Activated T-helper 17 cell treated with anti-CD3 and anti-CD28 coated beads, Interleukin-2, amount 50 U/mL, for 72 hours (primary cell): ENCODE measurements at places on chromosomes 1 and 21.

DNA sequence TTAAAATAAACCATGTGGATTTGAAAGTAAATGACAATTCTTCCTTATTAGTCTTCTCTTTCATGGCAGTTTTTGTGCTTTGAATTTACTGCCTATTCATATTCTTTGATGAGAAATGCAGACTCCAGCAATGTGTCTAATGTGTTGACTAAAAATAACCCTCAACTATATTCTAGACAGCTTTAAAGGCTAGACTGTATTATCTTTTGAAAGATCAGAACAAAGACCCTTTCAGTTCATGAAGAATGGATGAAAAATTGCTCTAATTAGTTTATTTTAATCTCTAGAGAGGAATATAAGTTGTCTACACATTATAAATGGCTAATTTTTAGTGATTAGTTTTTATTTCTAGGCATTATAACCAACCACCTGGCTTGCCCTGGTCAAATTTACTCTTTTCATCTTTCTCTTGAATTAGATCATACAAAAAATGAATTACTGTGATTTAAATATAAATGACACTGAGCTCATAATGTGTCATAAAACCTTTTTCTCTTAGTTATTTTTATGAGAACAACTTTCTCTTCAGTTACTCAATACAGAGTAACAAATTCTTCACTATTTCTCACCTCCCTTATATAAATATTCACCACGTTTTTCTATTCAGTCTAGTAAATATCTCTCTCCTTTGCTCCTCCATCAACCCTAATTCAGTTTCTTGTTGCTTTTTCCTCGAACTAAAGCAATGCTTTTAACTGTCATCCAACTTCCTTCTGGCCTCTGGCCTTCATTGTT lies 428.5 kb upstream of the TMPRSS15 start:
- ATAC-seq, result no peak
- no peak overlapping the region for H3K27ac ChIP-seq
- H3K36me3 ChIP-seq, result no peaks in the 10 kb centered on the region
- H3K27me3 ChIP-seq, result no peaks in the 10 kb centered on the region

- no peaks in the 10 kb centered on the region for H3K4me1 ChIP-seq
- peaks cover 18% of the 10 kb centered on the region for H3K27me3 ChIP-seq
- ATAC-seq, result no peak
These were observed 54.1 kb downstream of the C8A start for GRCh38 chr1:56908619-56909221.

GRCh38 chr1:26607186-26607585 lies 77.6 kb downstream of the RPS6KA1 start:
- H3K27me3 ChIP-seq, result peaks cover 4% of the 10 kb centered on the region
- no peaks in the 10 kb centered on the region for H3K4me1 ChIP-seq
- ATAC-seq, result no peak
- H3K36me3 ChIP-seq, result no peaks in the 10 kb centered on the region

- H3K27me3 ChIP-seq, result no peaks in the 10 kb centered on the region
- H3K27ac ChIP-seq, result peak overlapping the region; percentile 59
- peaks cover 66% of the 10 kb centered on the region for H3K4me1 ChIP-seq
- peak overlapping the region; percentile 70 for H3K4me3 ChIP-seq
These were observed 16.0 kb downstream of the ZBTB17 start for GRCh38 chr1:15959827-15960446.

DNA sequence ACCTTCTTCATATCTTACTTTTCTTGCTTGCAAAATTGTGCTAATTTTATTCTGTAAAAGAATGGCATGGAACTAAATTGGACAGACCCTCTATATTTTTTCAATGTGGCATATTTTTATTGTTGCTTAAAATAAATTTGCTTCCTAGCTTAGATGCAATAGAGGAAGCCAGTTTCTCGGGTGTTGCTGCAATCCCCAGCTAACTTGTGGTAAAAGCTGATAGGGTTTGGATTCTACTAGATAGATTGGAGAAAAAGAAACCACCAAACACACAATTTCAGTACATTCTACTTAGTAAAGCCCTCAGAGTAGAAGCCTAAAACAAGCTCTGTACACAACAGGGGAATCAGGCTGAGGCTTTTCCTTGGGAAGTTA lies 49.5 kb upstream of the GCLM start:
- H3K27me3 ChIP-seq, result peaks cover 4% of the 10 kb centered on the region
- no peak for ATAC-seq
- no peaks in the 10 kb centered on the region for H3K36me3 ChIP-seq
- H3K27ac ChIP-seq, result no peak overlapping the region

- no peaks in the 10 kb centered on the region for H3K4me1 ChIP-seq
- H3K27ac ChIP-seq, result no peak overlapping the region
- H3K4me3 ChIP-seq, result no peak overlapping the region
- no peak for ATAC-seq
- H3K27me3 ChIP-seq, result no peaks in the 10 kb centered on the region
- H3K36me3 ChIP-seq, result no peaks in the 10 kb centered on the region
These were observed 48.8 kb downstream of the DDR2 start for GRCh38 chr1:162681122-162681436.

DNA sequence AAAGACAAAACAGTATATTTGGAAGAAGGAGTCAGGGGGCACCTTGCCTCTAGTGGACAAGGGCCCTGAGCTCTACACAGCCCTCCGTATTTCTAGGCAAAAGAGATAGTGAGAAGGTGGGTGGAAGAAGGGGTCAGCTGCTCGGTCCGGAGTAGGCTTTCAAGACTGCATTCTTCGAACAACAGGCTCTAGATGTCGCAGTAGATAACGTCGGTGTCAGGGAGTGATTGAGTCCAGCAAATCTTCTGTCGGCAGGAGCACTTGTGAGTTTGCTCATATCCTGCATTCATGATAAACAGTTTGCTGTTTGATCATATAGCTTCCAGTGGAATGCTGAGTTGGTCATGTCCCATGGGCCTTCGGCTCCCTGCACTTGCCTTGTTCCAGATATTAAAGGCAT lies 36.8 kb downstream of the DIPK1A start:
- H3K36me3 ChIP-seq, result peaks cover 13% of the 10 kb centered on the region
- H3K4me3 ChIP-seq, result no peak overlapping the region
- no peak for ATAC-seq
- H3K4me1 ChIP-seq, result peaks cover 11% of the 10 kb centered on the region
- no peak overlapping the region for H3K27ac ChIP-seq
- H3K27me3 ChIP-seq, result no peaks in the 10 kb centered on the region

GRCh38 chr1:53580739-53581475 lies 121.7 kb downstream of the DMRTB1 start:
- H3K4me1 ChIP-seq, result peaks cover 5% of the 10 kb centered on the region
- ATAC-seq, result no peak
- H3K27me3 ChIP-seq, result no peaks in the 10 kb centered on the region
- H3K27ac ChIP-seq, result no peak overlapping the region
- H3K4me3 ChIP-seq, result no peak overlapping the region

DNA sequence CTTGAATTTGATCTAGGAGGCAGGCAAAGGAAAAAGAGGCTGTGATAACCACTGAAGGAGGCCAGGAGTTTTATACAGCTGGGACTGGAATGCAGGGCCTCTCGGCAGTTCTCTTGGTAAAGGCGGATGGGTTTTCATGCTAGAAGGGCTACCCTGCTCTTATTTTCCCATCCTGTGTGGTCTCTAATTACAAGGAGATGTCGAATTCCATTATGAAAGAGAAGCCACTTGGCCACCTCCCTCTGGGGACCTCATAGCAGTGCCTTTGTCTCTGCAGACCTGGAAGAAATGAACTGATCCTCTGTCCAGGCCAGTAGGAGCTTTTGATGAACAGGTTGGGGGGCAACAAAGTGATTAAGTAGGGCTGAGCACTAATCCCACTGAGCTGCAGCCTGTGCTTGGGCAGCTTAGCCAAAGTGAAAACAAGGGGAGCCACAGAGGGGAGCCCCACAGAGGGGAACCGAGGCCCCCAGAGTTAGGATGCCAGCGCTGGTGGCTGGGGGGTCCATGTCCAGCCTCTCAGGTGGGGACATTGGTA lies 42.2 kb upstream of the BCAR3 start:
- no peaks in the 10 kb centered on the region for H3K27me3 ChIP-seq
- H3K27ac ChIP-seq, result no peak overlapping the region
- no peaks in the 10 kb centered on the region for H3K36me3 ChIP-seq
- H3K4me1 ChIP-seq, result no peaks in the 10 kb centered on the region
- no peak for ATAC-seq
- H3K4me3 ChIP-seq, result no peak overlapping the region

GRCh38 chr1:54984131-54984842 lies 3.9 kb downstream of the TMEM61 start:
- H3K27ac ChIP-seq, result no peak overlapping the region
- no peak for ATAC-seq
- peaks cover 19% of the 10 kb centered on the region for H3K27me3 ChIP-seq
- H3K36me3 ChIP-seq, result no peaks in the 10 kb centered on the region

DNA sequence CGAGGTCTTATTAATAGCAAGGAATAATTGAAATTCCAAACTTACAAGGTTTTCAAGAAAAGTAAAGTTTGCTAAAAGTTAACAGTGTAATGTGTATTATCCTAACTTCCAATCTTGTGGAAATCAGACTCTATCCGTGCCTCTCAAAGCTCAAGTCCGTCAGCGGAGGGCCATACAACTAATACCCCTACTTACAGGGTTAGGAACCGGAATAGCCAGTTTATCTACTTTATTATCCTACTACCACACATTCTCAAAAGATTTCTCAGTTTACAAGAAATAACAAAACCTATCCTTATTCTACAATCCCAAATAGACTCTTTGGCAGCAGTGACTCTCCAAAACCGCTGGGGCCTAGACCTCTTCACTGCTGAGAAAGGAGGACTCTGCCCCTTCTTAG lies 457.8 kb downstream of the PTPRC start:
- H3K27ac ChIP-seq, result no peak overlapping the region
- no peaks in the 10 kb centered on the region for H3K27me3 ChIP-seq
- H3K36me3 ChIP-seq, result no peaks in the 10 kb centered on the region
- ATAC-seq, result no peak
- H3K4me1 ChIP-seq, result no peaks in the 10 kb centered on the region
- no peak overlapping the region for H3K4me3 ChIP-seq

GRCh38 chr1:20760322-20760721 lies 26.8 kb downstream of the HP1BP3 start:
- H3K27me3 ChIP-seq, result no peaks in the 10 kb centered on the region
- peaks cover 3% of the 10 kb centered on the region for H3K4me1 ChIP-seq
- H3K27ac ChIP-seq, result no peak overlapping the region
- no peak for ATAC-seq

GRCh38 chr1:164719676-164720439 lies 160.9 kb downstream of the PBX1 start:
- no peaks in the 10 kb centered on the region for H3K4me1 ChIP-seq
- H3K4me3 ChIP-seq, result no peak overlapping the region
- no peaks in the 10 kb centered on the region for H3K27me3 ChIP-seq

DNA sequence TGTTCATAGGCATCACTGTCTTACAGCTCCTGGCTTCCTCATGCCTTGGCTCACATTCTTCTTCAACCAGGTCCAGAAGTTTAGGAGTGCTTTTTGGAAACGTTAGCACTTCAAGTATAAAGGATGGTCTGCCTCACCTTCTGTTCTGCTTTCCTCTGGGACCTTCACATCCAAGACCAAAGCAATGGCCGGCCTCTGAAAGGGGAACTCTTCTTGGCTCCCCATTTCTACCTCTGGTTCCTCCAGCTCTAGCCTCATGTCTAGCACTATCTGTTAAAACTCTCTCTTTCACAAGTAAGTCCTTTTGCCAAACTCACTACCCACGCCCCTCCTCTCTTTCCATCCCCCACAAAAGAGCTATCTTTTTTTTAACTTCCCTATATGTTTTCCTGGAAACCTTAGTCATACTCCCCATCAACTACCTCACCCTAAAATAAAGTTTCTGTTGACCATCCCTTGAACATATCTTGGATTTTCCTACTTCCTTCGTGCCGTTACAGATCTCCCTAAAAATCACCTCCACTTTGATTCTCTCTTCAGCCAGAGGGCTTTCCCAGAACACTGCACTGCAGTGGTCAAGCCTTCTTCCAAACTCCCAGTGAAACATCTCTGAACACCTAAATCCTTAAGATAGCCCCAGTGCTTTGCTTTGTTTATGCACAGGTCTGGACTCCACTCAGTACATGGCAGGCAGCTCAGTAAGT lies 7.9 kb downstream of the SORT1 start:
- no peak overlapping the region for H3K4me3 ChIP-seq
- H3K27ac ChIP-seq, result no peak overlapping the region
- no peaks in the 10 kb centered on the region for H3K36me3 ChIP-seq
- no peak for ATAC-seq

DNA sequence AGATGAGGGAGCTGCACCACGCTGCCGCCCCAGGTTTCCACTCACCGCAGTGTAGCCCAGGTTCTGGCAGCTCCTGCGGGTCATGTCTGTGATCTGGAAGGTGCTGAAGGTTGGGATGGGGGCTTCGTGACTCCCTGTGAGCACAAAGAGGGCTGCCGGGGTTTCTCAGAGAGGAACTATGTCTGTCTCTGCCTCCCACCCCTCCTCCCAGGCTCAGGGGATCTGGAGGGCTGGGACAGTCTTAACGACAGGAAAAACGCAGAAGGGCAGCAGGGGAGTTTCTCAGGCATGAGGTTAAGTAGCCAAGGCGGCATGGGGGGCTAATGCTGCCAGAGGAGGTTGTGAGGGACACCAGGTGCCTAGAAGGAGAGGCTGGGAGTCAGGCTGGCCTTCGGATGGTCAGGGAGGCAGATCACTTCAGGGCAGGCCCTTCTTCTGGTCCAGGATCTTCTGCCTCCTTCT lies 656 bp downstream of the SH2D2A start:
- H3K4me1 ChIP-seq, result peaks cover 41% of the 10 kb centered on the region
- H3K27ac ChIP-seq, result peak overlapping the region; percentile 100
- no peak for ATAC-seq
- peaks cover 62% of the 10 kb centered on the region for H3K36me3 ChIP-seq
- peak overlapping the region; percentile 87 for H3K4me3 ChIP-seq

DNA sequence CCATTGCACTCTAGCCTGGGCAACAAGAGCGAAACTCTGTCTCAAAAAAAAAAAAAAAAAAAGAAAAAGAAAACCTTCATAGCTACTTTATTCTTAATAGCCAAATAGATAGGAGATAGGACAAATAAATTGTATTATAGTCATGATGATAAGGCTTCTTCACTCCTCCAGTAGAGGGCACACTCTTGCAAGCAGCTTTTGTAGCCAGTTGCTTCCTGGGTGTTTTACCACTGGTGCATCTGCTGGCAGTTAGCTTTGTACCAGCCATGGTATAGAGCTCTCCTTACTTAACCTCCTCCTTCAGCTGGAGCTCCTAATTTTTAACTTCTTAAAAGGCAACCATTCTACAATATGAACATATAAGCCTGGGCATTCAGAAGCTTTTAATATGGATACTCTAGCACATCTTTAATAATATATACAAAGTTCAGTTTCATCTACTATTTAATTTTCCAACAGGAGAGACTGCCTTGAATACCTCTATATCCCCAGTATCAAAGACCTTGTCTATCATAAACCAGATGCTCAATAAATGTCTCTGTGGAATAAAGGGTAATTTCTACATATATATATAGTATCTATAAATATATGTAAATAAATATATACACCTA lies 35.8 kb downstream of the EVI5 start:
- no peaks in the 10 kb centered on the region for H3K4me1 ChIP-seq
- no peak overlapping the region for H3K27ac ChIP-seq
- H3K4me3 ChIP-seq, result no peak overlapping the region
- H3K27me3 ChIP-seq, result peaks cover 8% of the 10 kb centered on the region
